Mammary epithelial cell (primary cell): ENCODE measurements at places on chromosomes 6 and 20.

DNA sequence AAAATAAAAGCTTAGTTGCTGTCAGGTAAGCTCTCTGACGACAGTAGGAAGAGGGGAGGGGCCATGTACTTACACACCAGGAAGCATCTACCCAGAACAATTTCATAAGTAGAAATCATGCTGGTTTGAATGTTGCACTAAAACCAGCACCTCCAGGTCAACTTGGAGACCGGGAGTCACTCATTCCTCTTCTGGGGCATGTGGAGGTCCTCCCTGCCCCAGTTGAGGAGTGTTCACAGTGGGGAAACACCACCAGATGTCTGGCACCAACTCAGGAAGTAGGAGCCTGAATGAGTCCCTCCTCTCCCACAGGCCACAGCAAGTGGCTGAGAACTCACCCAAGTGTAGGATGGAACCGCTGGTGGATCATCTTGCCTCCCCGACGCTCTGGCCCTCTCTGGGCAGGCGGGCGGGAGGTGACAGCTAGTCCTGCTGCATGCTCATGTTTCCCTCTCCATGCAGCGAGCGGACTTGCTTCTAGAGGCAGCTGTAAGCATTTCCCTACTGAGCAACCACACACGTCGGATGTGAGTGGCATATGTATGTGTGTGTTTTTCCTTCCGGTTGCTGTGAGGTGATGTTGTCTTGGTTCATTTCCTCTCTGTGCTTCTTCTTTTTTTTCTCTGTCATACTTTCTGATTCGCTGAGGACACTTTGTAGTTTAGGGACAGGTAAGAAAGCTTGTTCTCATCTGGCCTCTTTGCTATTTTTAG is 149.5 kb upstream of the NEDD9 start:
- DNase-seq, result no peak

DNA sequence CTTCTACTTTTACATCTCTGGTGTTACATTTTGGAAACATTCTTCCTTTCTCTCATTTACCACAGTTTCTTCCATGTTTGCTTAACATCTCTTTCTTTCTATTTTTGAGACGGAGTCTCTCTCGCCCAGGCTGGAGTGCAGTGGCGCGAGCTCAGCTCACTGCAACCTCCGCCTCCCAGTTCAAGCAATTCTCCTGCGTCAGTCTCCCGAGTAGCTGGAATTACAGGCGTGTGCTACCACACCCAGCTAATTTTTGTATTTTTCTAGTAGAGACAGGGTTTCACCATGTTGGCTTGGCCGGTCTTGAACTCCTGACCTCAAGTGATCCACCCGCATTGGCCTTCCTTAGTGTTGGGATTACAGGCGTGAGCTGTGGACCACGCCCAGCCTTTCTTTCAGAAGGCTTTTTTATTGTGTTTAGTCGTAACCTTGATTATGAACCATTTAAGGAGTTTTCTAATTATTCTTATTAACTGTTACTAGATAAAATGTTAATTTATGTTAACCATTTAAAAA is 27.8 kb downstream of the MAP3K4 start:
- no peak for DNase-seq

DNA sequence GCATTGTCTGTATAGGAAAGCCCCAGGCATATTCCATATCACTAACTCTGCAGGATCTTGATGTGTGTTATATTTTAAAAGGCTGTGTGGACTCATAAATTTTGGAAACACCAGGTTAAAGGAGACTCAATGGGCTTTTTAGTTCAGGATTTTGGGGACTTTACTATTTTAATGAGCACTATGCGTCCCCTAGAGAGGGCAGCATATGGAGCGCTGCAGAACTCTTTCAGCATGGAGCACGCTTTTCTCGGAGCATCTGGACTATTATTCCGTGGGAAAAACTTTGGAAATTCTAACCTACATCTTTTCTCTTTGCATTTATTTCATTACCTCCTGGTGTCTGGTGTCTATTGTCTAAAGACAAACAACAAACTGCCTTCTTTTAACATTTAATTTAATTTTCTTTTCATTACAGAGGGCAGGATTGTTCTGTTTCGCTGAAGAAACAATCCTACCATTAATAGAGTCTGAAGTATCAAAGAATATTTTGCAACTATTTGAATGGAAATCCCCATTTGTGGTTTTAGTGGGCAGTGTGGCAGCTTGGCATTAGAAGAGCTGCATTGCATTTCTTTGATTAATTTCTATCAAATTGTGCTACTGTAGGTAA is 399.9 kb upstream of the HSF2 start:
- DNase-seq, result peak; percentile 50

DNA sequence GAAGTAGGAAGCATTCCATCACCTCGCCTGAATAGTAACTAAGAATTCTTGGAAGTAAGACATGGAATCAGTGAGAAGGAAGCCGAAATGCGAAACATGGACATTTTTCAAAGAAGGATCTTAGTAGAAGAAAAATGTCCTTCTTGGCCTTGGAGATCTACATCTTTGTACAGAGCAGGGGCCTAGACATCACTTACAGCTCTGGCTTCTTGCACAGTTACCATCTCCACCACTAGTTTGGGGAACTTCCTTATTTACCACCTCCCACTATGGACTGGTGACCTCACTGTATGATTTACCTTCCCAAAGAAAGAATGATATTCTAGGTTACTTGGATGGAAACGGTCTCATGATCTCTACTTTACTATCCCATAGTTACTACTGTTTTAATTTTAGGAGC is 15.7 kb downstream of the CASS4 start:
- DNase-seq, result no peak

DNA sequence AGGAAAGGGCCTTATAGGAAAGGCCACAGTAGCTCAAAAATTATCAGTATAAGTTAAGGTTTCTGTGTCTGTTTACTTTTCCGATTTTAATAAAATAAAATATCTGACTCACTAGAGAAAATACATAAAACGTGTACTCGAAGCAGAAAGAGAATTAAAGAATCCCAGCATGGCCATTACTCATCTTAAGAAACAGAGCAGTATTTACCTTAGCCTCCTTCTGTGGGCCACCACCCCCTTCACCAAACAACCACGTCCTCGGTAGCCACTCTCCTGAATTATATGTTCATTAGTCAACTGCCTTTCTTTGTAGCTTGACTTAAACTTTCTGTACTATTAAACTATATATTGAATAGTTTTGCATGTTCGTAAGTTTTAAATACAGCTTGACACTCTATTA is 72.2 kb upstream of the SPTLC3 start:
- DNase-seq, result no peak

DNA sequence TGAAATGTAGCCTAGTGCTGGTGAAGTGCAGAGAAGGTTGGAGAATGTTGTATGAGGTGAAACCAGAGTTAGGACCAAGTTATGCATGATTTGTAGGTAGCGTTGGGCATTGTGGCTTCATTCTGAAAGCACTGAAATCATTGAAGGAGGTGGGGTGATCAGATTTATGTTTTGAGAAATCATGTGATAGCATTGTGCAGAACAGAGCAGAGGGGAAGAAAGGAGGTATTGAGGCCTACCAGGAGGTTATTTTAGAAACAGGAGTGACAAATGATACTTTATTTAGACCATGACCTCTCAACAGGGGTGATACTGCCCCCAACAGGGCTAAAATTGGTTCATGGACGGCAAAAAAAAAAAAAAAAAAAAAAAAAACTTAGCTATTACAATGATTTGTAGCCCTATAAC is 15.6 kb upstream of the HMGN3 start:
- no peak for DNase-seq

GRCh38 chr6:30775104-30775503 is 30.8 kb upstream of the IER3 start:
- peak; percentile 50 for DNase-seq

GRCh38 chr20:3765171-3765882 is 2.2 kb downstream of the ADISSP start:
- DNase-seq, result no peak

DNA sequence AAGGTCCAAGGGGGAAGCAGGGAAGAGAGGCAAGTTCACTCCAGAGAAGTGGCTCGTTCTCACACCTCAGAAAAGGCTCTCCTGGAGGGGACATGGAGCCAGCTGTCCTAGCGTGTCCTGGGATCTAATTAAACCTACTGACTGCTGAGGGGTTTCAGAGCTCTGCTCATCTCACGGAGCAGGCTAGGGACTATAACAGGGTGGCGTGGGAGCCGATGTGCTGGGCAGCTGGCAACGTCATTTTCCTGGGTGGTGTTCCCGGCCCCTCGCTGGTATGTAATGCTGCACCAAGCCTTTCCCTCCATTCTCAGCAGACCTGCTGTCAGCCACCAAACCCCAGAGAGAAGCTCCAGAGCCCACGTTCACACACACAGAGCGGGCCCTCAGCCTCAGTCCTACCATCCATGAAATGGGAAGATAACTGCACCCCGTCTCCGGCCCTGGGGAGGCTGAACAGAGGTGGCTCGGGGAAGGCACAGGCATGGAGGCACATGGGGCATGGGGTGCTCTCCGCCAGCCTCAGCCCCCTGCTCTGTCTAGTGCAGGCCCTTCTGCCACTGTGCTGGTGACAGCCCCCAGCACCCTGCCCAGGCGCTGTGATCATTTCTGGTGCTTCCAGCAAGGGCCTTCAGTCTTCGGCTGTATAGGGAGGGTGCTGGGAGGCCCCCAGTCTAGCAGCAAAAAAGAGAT is 1.9 kb downstream of the CST7 start:
- DNase-seq, result no peak

DNA sequence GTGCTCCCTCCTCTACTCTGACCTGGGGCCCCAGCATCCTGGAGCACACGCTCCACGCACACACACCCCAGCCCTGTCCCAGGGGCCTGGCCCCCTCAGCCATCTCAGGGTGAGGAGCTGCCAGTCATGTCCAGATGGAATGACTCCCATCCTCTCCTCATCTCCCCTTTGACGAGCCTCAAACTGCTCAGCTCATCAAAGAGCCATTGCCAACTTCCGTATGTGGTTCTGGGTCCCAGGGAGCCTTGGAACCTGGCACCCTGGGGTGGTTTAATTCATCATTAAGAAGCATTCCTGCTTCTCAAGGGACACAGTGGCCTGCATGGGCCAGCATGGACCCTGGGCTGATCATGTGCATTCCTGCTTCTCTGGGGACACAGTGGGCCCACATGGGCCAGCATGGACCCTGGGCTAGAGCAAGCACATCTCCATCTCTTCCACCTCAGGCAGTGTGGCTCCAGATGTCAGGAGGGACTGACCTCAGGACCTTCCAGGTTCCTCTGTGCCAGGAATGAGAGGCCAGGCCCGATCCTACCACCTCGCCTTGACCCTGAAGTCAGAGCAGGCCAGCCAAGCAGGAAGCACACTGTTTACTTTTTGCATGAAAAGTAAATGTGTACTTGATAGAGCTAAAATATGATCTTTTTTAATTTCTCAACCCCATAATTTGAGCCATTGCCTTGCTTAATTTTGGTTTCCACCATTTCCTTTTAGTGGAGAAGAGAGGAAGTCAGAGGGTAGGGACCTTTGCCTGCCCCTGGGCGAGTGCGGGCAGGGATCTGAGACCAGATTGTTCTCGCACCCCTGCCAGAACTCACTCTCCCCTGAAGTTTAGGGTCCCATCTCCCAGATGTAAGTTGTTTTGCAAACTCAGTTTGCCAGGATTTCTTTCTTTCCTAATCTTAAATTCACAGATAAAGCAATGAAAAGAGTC is 26.1 kb downstream of the SPATA2 start:
- no peak for DNase-seq

GRCh38 chr6:76702187-76702586 is 629.7 kb upstream of the IMPG1 start:
- DNase-seq, result no peak

DNA sequence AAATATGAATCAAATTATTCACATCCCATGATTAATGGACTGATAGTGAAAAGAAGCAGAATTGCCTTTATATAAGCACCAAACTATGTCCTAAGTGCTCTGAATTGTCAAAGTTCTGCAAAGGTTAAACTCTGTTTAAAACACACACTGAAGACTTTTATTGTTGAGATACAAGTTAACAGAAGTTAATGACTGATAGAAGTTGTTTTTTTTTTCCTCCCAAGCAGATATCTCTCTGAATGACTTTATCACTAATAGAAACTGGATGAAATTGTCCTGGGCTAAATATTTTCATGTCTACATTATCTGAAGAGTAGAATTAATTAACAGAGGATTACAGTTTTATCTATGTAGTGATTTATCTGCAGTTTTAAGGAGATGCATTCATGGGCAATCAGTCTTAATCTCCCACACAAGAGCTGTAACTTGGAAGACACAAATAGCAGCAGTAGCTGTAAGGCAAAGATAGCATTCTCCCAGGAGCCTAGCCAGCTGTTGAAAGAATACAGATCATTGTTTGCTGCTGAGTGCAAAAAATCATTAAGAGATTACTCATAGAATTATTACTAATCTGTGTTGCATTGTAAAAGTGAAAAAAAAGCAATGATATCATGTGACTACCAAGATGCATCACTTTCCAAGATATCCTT is 49.9 kb downstream of the BMP5 start:
- DNase-seq, result peak; percentile 83

DNA sequence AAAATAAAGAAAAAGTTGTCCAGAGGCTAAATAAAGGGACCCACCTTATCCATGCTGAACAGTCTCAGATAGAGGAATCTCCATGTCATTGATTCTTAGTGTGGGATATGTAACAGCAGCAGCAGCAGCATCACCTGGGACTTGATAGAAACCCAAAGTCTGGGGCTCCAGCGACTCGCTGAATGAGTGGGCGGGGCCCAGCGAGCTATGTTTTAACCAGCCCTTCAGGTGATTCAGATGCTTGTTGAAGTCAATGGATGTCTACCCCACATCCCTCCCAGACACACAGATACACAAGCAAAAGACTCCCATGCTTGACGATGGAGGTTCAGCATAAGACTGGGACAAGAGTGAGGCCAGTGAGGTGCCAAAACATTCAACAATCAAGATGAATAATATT is 298.6 kb downstream of the UBE3D start:
- DNase-seq, result no peak

DNA sequence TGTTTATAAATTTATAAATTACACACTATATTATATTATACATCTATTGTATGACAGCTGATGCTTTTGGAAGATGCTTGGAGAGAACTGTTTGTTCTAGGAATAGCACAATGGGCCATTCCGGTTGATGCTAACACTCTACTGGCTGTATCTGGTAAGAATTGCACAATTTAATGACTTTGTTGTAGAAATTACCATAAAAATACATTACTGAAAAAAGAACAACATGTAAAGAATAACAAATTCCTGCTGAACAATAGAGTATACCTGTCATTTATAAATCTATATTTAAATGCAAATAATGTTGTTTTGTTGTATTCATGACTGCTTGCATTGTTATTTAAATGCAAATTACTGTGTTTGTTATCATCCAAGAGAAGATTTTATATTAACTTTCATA is 14.4 kb downstream of the NR2E1 start:
- DNase-seq, result no peak

GRCh38 chr6:69771158-69771906 is 25.5 kb downstream of the LMBRD1 start:
- DNase-seq, result no peak

DNA sequence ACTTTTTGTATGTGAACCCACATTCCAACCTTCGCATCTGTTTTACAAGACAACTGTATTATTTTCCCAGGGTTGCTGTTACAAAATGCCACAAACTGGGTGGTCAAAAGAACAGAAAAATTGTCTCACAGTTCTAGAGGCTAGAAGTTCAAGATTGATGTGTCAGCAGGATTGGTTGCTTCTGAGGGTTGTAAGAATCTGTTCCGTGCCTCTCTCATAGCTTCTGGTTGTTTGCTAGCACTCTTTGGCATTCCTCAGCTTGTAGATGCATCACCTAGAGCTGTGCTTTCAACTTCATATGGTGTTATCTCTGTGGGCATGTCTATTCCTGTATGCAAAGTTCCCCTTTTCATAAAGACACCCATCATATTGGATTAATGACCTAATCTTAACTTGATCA is 1067.2 kb downstream of the EPHA7 start:
- no peak for DNase-seq
